SJCRH30 (cell line): ENCODE measurements at places on chromosomes 5 and 9.

DNA sequence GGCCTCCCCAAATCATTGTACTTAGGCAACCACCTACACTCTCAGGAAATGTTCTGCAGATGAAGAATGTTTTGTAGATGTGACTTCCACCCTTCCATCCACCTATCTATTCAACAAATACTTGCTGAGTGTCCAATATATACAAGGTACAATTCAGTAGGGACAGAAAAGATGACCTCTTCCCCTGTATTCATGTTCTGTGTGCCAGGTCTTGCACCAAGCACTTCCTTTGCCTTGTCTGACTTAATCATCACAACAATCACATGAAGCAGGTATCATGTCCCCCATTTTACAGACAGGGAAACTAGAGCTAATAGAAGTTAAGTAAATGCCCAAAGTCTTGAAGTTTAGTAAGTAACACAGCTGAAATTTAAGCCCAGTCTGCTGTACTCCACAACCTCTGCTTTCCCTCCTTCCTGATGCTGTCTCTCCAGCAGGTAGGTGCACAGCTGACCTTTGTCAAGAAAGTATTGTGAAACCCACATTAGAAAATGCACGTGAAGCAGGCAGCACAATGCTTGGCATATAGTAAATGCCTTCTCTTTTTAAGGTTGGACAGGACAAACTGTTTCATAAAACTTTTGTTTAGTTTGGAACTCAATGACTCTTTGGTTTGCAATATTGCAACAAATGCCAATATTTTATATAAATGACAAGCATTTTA lies 296.5 kb downstream of the DEPDC1B start:
- no peak for DNase-seq

GRCh38 chr9:132350861-132351315 lies 3.9 kb downstream of the SETX start:
- no peak for DNase-seq

- no peak for DNase-seq
Observed at GRCh38 chr5:52956915-52957747, 32.0 kb upstream of the ITGA2 start.

GRCh38 chr9:97525451-97525850 lies 24.0 kb downstream of the TMOD1 start:
- no peak for DNase-seq

DNA sequence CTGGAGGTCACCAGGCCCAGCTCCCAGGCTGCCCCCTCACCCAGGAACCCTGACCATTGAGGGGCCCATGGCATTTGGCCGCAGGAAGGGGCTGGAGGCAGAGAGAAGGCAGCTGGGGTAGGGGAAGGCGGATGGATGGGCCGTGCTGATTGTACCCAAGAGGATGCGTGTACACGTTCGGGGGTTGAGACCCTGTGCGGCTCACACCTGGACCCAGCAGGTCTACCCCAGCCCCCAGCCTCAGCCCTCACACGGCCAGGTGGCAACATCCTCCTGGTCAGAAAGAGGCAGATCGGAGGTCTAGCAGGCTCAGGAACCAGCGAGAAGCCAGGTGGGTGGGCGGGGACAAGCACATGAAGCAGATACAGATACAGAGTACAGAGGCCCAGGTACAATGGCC lies 33.7 kb downstream of the NACC2 start:
- DNase-seq, result no peak

DNA sequence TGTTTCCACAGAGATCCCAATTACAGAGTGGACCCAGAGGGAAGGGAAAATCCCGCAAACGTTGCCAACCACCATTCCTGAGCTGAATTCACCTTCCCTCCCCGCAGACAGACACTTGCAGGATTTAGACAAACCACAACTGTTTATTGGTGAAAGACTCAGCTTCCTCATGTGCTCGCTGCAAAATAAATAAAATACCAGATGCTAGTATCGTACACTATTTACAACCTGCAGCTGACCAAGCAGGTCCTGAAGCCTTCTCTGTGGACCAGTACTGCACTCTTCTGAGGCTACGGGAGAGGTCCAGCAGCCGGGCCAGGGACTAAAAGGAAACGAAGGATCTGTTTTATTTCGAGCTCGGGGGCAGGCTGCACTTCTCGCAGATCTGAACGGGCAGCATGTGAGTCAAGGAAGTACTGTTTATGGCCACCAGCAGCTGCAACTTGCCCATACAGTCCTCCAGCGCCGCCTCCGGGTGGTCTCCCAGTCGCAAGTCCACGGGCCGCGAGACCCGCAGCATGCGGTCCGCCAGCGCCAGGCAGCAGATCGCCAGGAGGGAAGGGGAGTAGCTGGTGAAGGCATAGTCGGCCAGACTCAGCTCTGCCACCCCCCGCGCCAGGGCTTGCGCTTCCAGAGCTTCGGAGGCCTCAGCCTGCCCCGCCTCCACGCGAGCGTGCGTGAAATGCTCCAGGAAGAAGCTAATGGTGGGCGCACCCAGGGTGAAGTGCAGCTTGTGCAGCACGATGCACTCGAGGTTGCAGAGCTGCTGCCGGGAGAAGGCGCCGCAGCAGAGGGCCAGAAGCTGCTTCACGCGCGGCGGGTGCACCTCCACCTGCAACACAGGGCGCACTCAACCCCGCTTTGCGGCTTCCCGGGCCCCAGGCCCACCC lies 2.1 kb downstream of the CCNO start:
- peak; percentile 69 for DNase-seq

- no peak for DNase-seq
Observed at GRCh38 chr9:136748666-136749611, 614 bp upstream of the LCN6 start.

GRCh38 chr5:6525910-6526309 lies 77.3 kb downstream of the UBE2QL1 start:
- peak; percentile 34 for DNase-seq

DNA sequence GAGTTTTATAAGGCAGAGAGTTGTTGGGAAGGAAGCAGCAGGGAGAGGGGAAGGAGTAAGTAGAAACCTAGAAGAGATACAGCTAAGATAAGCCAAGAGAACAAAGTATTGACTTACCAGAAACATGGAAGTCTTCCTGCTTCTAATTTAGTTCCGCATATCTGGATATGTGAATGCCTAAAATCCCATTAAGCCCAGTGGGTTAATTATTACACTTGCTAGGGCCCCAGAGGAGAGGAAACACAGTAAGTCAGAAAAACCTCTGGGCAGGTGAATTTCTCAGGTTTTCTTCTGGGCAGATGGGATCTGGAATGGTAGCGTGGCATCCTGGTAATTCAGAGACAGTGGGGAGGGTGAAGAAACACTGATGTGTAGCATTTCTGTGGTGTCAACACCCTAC lies 104.7 kb upstream of the GABRP start:
- no peak for DNase-seq

DNA sequence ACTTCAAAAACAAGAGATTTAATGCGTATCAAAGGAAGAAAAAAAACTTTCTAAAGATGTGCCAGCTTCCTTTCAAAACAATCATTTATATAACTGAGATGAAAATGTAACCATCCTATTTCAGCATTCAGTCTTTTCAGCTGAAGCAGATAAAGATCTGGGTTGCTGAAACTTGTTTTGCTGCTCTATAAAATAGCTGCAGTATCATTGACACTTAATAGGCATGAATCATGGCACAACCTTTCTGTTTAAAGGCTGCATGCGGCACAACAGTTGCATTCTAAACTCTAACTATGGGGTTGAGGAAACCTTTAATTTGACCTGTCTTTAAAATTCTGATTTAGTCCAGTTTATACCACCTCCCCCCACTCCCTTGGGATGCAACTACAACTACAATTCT lies 196.7 kb downstream of the MPDZ start:
- DNase-seq, result no peak

DNA sequence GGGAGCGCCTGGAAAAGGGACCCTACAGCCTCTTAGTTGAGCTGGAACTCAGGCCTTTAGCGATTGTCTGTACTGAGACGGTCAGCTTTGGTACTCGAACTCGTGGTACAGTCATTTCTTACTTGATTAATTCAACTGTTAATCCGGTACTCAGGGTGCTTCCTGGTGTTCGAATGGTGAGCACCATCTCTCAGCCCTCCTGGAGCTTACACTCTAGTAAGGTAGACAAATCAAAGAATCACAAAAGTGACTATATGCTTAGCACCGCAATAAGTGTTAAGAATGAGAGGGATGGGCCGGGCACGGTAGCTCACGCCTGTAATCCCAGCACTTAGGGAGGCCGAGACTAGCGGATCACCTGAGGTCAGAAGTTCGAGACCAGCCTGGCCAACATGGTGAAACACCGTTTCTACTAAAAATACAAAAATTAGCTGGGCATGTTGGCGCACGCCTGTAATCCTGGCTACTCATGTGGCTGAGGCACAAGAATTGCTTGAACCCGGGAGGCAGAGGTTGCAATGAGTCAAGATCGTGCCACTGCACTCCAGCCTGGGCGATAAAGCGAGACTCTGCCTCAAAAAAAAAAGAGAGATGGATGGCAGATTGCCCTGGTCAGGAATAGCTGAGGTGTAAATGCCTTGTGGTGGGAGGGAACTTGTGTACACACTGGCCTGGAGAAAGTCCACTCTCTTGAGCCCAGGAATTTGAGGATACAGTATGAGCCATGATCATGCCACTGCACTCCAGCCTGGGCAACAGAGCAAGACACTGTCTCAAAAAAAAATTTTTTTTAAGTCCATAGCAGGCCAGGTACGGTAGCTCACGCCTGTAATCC lies 981 bp downstream of the TCOF1 start:
- DNase-seq, result no peak

DNA sequence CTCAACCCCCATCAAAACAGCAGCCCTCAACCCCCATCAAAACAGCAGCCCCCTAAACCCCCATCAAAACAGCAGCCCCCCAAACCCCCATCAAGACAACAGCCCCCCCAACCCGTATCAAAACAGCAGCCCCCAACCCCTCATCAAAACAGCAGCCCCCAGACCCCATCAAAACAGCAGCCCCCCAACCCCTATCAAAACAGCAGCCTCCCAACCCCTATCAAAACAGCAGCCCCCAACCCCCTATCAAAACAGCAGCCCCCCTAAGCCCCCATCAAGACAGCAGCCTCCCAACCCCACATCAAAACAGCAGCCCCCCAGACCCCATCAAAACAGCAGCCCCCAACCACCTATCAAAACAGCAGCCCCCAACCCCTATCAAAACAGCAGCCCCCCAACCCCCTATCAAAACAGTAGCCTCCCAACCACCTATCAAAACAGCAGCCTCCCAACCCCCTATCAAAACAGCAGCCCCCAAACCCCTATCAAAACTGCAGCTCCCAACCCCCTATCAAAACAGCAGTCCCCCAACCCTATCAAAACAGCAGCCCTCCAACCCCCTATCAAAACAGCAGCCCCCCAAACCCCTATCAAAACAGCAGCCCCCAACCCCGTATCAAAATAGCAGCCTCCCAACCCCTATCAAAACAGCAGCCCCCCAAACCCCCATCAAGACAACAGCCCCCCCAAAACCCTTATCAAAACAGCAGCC lies 1.2 kb downstream of the TPPP start:
- no peak for DNase-seq

DNA sequence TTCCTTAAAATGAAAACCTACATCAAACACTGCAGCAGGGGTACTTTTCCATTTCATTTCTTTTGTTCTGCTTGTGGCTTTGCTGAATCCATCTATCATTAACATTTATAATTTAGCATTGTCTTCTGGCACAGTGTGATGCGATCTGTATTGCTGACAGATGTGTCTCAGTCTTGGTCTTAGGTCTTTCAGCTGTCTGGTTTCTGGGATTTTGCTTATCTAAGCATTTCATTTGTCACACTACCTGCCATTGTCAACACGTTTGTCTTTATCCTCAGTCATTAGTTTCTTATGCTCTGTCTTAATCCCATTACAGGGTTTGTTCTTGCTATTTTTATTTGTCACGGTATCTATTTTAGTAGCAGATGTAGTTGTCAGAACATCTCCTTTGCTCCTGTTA lies 303.1 kb downstream of the IZUMO3 start:
- DNase-seq, result no peak

GRCh38 chr9:101445353-101446029 lies 9.9 kb upstream of the ALDOB start:
- DNase-seq, result no peak

- DNase-seq, result peak; percentile 18
Observed at GRCh38 chr9:124754289-124754688, 16.8 kb downstream of the NR6A1 start.

DNA sequence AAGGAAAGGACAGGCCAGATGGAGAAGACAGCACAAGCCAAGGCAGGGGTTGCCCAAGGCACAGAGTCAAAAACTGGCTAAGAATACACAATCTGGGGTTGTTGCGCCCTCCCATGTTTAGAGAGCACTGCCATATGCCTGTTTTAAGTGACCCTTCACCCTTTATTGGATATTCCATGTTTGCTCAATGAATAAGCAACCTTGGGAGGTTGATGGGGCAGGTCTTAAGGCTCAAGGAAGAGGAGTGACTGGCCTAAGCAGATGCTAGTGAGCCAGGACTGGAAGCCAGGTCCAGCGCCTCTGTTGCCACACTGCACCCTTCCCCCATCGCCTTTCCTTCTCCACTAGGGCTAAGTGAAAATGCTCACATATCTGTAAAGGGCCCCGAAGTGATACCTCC lies 6.7 kb downstream of the TXN start:
- no peak for DNase-seq

- no peak for DNase-seq
Observed at GRCh38 chr5:171295299-171295698, 13.7 kb upstream of the TLX3 start.

GRCh38 chr9:36793277-36793676 lies 220.6 kb downstream of the MELK start:
- peak; percentile 23 for DNase-seq

DNA sequence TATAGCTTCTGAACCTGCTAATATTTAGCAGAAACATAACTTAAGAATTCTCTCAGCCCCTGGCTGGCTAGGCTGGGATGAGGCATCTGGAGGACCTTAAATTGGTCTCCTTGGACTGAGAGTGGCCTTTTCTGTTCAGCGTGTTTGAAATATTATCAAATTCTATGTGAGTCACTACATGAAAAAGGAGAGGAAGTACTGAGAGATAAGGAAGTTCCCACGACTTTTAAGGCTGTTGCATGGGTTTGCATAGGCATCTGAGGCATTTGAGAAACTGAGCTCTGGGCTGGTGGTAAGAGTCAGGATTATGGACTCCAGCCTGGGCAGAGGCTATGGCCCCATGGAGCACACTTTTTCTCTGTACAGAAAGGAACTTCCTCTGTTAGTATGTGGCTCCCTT lies 816.2 kb upstream of the GRAMD2B start:
- DNase-seq, result no peak

DNA sequence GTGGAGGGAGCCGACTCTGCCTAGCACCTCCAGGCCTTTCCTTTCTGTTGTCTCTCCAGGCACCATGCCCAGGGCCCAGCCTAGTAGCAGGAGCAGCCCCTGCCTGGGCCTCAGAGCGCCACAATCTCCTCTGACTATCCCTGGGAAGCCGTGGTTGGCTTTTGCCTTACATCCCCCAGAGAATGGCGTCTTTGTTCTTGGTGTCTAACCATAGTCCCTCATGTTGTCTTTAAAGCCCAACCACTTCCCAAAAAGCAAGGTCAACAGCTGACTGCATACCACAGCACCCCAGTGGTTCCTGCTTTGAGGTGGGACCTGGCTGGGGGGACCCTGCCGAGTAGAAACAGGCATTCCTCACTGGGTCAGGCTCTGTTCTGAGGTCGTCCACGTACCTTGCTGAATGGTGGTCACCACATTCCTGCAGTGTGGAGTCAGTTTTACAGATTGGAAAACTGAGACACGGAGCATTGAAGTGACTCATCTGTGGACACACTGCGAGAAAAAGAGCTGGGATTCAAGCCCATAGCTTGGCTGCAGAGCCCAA lies 13.7 kb upstream of the CERCAM start:
- DNase-seq, result peak; percentile 73
